IPS DF 19.7 (cell line): ENCODE measurements at places on chromosomes 4 and X.

GRCh38 chrX:123087326-123087725 is 96.8 kb upstream of the GRIA3 start:
- DNase-seq: no peak

GRCh38 chrX:123202523-123202922 is 18.4 kb downstream of the GRIA3 start:
- DNase-seq: no peak

DNA sequence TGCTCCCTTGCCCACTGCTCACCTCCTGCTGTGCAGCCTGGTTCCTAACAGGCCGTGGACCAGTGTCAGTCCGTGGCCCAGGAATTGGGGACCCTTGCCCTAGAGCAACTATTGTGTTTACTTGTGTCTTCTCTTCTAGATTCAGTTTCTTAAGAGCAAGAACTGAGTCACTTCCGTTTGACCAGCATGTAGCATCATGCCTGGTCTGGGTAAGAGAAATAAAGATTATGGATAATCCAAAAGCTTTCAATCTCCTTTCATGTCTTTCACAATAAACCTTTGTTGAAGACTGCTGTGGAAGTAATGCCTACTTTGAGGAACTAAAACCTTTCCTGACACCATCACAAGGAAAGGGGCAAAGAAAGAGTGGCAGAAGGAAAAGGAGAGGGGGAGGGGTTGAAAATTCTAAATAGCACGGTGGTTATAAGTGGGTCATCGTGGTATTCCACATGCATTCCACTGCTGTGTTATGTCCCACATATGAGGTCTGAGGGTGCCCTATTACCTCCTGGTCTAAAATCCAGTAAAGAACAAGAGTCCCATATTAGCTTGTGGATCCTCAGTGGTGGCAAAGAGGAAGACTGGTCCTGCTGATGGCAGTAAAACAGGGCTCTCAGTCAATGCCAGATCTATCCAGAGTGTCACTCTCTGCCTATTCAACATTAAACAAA is 133.4 kb downstream of the RASL11B start:
- DNase-seq: no peak

- DNase-seq: no peak
Measured at GRCh38 chr4:153763404-153763803, 3.6 kb upstream of the RNF175 start.

GRCh38 chr4:17316566-17316965 is 195.3 kb downstream of the QDPR start:
- no peak for DNase-seq

GRCh38 chr4:80237992-80238391 is 28.5 kb upstream of the FGF5 start:
- DNase-seq: no peak

DNA sequence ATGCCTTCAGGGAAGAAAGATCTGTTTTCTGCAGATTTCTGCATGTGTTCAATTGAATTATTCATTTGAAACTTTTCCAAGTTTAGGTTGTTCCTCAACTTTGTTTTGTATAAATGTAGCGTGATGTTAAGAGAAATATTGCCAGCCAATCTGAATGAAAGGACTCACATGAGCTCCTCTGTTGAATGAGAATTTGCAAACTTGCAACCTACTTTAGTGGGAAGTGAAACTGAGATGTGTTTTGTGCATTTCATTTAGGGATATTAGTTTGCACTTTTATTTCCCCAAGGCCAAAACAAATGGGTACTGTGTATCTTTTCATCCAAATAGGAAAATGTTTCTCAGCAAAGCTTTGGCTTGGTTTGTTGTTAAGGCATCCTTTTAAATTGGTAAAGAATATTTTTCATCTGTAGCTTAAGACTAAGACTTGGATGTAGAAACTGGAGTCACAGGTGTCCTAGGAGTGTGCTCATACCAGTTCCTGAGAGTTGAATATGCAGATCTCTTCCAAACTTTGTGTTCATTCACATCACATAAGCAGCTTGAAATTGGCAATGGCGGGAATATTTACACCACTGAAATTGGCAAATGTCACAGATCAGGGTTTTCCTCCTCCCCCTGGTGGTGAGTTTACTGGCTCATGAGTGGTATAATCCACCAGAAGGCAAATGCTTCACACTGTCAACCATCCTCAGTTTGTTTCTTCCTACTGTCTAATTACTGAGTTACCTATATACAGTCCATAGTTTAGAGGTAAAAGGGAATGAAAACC is 193.6 kb upstream of the BANK1 start:
- DNase-seq: no peak
